ENCODE measurements at places on chromosomes 7 and 10.

GRCh38 chr7:28005075-28005846 is 175.3 kb downstream of the JAZF1 start:
- DNase-seq = no peak

- no peak for DNase-seq
Measured at GRCh38 chr10:91042069-91042468, 121.2 kb upstream of the ANKRD1 start.

- no peak for DNase-seq
Measured at GRCh38 chr7:72003236-72003635, 408.9 kb downstream of the CALN1 start.

GRCh38 chr10:29767968-29768367 is 133.2 kb upstream of the SVIL start:
- no peak for DNase-seq

GRCh38 chr10:60964257-60965235 is 20.6 kb upstream of the RHOBTB1 start:
- DNase-seq = no peak
